Fibroblast of lung (primary cell): ENCODE measurements at places on chromosomes 12 and 14. TPM values are rescaled to one million over a fixed set of nuclear protein-coding genes. Genes with fewer than 3 reads are reported as not detected.
A peak's percentile ranks its signal among the peaks of the same experiment; 100 is the strongest.

Gene MYH6
- total RNA-seq: not detected in 2 replicates

Gene CLEC2D
- 3.6 and 5.1 TPM in 2 replicates for total RNA-seq

Gene PAPLN
- total RNA-seq: 6.9 and 9.5 TPM in 2 replicates

Gene MMP14
- 346 and 375 TPM in 2 replicates for total RNA-seq

DNA sequence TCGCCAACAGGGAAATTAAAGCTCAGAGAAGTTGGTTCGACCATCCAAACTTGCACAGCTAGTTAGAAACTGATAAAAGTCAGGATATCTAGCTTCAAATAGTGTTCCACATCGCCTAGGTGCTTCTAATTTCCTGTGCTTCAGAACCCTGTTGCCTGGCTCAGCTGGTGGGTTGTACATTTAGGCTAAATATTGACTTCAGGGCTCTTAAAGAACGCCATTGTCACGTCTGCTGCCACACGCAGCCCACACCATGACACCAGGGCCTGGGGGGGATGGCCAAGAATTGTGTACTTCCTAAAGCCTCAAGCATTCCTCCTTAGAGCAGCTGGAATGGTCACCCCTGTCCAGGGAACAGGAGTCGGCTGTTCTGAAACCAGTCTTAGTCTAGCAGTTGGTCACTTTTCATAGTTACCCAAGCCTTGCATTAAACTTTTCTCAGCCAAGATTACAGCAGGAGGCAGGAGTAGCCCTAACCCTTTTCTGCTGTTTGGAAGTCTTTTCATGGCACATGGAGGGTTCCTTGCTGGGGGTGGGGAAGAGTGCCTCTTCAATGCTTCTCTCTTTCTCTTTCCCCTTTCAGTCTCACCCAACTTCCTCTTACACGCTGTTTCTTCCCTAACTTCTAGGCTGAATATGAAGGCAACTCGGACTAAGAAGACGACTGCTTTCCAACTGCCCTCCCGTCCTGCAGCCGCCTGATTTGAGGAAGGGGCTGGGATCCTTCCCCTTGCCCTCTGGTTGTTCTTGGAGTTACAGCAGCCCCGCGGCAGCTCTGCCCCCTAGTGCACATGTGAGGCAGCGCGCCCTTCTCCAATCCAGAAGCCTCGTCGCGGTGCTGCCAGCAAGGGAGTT, 17.1 kb downstream of the FOS start:
- no peaks in the 10 kb centered on the region for H3K36me3 ChIP-seq
- H3K27me3 ChIP-seq: peaks cover 7% of the 10 kb centered on the region
- H3K4me1 ChIP-seq: peaks cover 10% of the 10 kb centered on the region
- peak overlapping the region; percentile 94 for H3K27ac ChIP-seq
